Renal cortex interstitium (tissue), 15 donors: ENCODE measurements at places on chromosomes 16 and 17.

DNA sequence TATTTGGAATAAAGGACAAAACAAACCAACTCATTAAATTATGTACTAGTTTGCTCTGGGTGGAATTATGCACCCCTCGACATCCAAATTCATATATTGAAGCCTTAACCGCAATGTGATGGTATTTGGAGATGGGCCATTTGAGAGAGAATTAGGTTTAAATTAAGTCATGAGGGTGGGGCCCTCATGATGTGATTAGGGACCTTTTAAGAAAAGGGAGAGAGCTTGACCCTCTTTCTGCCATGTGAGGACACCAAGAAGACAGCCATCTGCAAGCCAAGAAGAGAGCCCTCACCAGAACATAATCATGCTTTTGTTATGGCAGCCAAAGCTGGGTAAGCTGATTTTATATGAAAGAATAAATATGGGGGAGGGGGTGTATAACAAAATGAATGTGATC lies 2.0 kb downstream of the C16orf87 start:
- DNase-seq, result no peak

GRCh38 chr16:16867973-16868372 lies 489.0 kb downstream of the NPIPA7 start:
- no peak for DNase-seq

DNA sequence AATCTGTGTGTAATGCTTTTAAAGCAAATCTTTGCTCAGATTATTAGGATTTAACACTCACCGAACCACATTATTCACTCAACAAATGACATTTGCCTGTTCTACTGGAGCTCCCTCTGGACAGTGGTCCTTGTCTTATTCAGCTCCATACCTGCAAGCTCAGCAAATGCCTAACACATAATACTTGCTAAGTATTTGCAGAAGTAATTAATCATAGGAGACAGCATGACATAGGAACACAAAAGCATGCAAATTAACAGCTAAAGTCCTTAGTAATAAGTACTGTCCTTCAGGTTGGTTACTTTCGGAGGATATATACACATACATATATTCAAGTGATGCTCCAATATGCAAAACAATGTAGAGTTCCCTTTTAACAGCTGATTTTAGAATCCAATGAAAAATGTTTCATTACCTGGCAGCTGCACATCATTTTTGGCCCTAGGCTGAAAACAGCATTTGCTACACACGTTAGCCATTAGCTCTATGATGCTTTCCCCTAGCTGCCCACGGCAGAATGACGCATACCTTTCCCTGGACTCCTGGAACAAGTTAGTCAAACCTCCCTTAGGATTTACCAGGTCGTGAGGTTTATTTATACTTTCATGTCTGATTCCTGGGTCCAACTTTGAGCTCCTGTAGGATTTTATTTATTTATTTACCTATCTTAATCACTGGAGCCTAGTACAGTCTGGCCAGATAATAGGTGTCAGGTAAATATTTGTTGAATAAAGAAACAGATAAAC lies 8.6 kb downstream of the BRD7 start:
- no peak for DNase-seq

- no peak for DNase-seq
Observed at GRCh38 chr17:76036497-76037261, 9.6 kb upstream of the EVPL start.

- no peak for DNase-seq
Observed at GRCh38 chr17:609232-609810, 105.3 kb downstream of the VPS53 start.

DNA sequence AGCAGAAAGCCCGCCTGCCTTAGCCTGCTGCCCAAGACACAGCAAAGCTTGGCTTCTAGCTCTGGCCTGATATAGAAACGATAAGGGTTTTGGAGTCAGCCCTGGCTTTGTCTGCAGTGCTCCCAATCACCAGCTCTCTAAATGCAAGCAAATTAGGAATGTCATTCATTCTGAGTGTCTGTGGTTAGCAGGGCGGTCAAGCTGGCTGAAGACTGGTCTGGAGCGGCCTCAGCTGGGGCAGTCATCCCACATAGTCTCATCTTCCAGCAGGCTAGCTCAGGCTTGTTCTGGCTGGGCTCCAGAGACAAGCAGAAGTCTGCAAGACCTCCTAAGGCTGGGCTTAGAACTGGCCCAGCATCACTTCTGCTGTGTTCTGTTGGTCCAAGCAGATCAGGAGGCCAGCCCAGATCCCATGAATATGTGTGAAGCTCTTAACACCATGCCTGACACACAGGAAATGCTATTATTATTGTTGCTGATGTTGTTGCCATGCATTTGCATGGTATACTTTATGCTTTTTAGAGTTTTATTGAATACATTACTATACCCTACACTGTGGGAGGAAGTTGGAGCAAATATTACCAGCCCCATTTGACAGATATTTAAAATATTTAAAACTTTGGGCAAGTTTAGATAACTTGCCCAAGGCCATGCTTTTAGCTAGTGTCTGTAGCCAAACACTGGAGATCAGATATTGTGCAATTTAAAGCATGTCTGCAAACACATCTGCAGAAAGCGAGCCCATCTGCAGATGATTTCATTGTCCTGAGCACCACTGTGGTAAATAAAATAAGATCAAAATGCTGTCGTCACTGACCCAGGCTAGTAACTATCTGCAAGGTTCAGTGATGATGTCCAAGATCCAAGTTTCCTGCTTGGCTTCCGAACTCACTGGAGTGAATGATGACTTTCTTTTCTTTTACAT lies 24.8 kb downstream of the TMC7 start:
- no peak for DNase-seq

DNA sequence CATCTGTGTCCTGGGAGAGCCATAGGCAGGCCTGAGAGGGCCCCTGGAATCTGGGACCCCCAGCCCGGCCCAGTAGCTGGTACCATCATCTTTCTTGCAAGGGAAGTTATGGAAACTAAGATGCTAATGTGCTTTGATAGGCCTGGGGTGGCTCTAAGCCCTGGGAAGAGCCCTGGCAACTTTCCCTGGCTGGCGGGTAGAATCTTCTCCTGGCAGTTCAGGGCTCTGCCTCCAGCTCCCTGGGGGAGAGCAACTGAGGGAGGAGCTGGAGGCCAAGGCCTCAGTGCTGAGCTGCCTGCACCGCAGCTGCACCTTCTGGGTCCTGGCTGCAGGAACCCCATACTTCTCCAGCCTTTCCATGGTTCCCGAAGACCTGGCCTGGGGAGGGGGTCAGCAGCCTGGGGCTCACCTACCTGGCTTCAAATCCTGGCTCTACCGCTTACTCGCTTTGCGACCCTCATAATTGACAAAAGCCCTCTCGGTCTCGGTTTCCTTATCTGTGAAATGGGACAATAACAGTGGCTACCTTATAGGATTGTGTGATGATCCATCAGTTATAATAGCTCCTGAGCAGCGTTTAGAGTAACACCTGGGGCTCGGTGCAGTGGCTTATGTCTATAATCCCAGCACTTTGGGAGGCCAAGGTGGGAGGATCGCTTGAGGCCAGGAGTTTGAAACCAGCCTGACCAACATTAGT lies 333.7 kb downstream of the SEC14L1 start:
- DNase-seq, result no peak

DNA sequence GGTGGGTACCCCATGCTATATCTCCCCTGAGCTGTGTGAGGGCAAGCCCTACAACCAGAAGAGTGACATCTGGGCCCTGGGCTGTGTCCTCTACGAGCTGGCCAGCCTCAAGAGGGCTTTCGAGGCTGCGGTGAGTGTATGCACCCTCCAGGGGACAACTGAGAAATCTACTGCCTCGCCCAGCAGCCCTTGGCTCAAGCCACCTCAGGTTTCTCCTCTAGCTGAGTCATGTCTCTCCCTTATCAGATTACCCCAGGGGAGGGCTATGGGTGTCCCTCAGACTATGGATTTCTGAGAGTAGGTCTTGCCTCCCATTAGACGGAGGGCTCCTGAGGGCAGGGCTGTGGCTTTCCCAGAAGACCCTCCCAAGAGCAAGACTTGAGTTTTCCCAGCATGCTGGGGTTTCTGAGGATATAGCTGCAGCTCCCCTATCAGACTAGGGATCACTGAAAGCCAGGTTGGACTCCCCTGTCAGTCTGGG lies 6.7 kb downstream of the NEK8 start:
- DNase-seq, result no peak

- no peak for DNase-seq
Observed at GRCh38 chr16:951660-952301, 19.0 kb downstream of the LMF1 start.

- DNase-seq, result no peak
Observed at GRCh38 chr16:76622876-76623275, 345.7 kb downstream of the CNTNAP4 start.

- no peak for DNase-seq
Observed at GRCh38 chr16:65975049-65975708, 391.3 kb upstream of the CDH5 start.

GRCh38 chr16:24002619-24003018 lies 166.8 kb downstream of the PRKCB start:
- DNase-seq, result no peak

DNA sequence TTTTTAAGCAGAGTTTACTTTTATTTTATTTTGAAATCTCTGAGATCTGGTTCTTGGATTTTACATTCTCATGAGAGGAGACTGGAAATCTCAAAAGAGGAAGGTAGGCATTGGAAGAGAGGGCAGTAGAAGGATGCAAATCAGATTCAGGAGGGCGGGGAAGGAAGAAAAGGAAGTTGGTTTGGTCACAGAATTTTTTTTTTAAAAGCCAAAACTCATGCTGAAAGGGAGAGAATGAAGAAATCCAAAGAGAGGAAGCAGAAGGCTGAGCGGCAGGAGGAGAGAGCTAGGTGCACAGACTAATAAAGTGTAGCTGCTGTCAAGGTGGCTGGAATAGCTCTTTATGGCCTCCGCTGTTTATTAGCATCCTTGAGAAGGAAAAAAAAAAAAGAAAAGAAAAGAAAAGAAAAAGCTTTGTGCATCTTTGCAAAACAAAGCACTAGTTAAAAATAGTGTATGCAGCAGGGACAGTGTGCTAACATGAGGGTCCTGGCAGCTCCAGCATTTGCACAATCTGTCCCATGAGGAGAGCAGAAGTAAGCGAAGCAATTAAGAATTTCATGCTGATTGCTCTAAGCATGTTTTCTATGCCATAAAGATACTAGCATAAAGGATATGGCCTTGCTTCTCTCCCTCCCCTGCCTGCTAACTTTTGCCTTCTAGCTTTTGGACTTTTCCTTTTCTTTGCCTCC lies 194.2 kb downstream of the ZFHX3 start:
- no peak for DNase-seq
